ENCODE measurements at places on chromosomes 16 and 17.

DNA sequence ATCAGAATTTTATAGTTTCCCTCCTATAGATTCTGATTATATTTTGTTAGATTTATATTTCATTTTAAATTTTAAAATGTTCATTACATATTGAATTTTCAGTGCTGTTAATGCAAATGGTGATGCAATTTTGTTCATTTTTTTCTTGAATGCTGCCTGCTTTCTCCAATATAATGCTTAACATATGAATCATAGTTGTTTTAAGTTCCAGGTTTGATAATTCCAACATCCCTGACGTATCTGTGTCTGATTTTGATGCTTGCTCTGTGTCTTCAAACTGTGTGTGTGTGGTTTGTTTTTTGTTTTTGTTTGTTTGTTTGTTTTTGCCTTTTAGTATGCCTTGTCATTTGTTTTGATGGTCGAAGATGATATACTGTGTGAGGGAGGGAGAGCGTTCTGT, 134.7 kb upstream of the ELAC2 start:
- no peaks in the 10 kb centered on the region for H3K4me1 ChIP-seq
- no peak overlapping the region for H3K27ac ChIP-seq

DNA sequence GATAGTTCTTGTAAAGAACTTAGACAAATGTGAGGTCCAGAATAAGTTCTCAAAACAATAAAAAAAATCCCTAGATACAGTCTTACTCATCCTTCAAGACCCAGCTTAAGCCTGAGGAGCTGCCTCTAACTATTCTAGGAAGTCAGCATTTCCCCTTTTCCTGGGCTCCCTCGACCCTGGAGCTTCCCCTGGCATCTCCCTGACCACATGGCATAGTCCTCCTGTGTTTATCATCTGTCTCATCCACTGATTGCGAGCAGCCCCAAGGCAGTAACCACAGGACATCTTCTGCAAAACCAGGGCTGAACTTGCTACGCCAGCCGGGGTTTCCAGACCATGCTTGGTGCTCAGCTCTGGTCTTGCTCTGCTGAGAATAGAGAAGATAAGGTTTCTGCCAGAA, 36.7 kb upstream of the NLRP1 start:
- H3K4me1 ChIP-seq: no peaks in the 10 kb centered on the region
- no peak overlapping the region for H3K27ac ChIP-seq
- H3K27me3 ChIP-seq: no peaks in the 10 kb centered on the region

DNA sequence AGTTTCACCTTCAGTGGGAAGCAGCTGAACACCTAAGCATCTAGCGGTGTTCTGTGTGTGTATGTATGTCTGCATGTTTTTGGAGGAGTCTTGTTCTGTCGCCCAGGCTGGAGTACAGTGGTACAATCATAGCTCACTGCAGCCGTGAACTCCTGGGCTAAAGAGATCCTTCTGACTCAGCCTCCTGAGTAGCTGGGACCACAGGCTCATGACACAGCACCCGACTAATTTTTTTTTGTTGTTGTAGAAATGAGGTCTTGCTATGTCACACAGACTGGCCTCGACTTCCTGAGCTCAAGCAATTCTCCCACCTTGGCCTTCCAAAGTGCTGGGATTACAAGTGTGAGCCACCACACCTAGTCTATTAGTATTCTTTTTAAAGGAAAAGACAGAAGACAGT, 30.2 kb upstream of the FAAP100 start:
- H3K4me1 ChIP-seq: no peaks in the 10 kb centered on the region
- peaks cover 34% of the 10 kb centered on the region for H3K36me3 ChIP-seq
- H3K27me3 ChIP-seq: no peaks in the 10 kb centered on the region
- H3K4me3 ChIP-seq: no peak overlapping the region
- H3K27ac ChIP-seq: no peak overlapping the region

GRCh38 chr16:51166541-51166940, 15.5 kb upstream of the SALL1 start:
- H3K36me3 ChIP-seq: no peaks in the 10 kb centered on the region
- no peaks in the 10 kb centered on the region for H3K27me3 ChIP-seq
- no peak overlapping the region for H3K27ac ChIP-seq
- no peaks in the 10 kb centered on the region for H3K4me1 ChIP-seq
- DNase-seq: no peak

- H3K36me3 ChIP-seq: no peaks in the 10 kb centered on the region
- no peaks in the 10 kb centered on the region for H3K4me1 ChIP-seq
- H3K27ac ChIP-seq: no peak overlapping the region
- no peak overlapping the region for H3K4me3 ChIP-seq
These were observed 77.7 kb upstream of the CLEC3A start for GRCh38 chr16:77944631-77945030.

DNA sequence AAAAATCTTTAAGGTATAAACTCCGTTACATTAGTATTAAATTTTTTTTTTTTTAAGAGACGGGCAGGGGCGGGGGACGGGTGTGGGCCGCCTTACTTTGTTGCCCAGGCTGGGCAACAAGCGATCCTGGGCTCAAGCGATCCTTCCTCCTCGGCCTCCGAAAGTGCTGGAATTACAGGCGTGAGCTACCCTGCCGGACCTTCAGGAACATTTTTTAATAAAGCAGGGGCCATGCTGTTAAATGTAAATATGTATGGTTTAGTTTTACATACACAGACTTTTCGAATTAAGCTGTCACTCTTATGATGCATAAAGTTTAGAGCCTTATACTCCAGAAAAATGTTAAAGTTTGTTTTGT, 2.4 kb downstream of the PPM1D start:
- peaks cover 45% of the 10 kb centered on the region for H3K4me1 ChIP-seq
- H3K36me3 ChIP-seq: no peaks in the 10 kb centered on the region
- DNase-seq: no peak

- H3K4me3 ChIP-seq: no peak overlapping the region
- H3K4me1 ChIP-seq: no peaks in the 10 kb centered on the region
- no peaks in the 10 kb centered on the region for H3K36me3 ChIP-seq
- no peaks in the 10 kb centered on the region for H3K27me3 ChIP-seq
These were observed 30.5 kb upstream of the CACNG1 start for GRCh38 chr17:67013891-67014290.

GRCh38 chr16:78939597-78939996, 660.9 kb downstream of the MAF start:
- no peak for DNase-seq
- H3K36me3 ChIP-seq: no peaks in the 10 kb centered on the region
- no peak overlapping the region for H3K4me3 ChIP-seq

All from CD4-positive, alpha-beta memory T cell (primary cell).